Stimulated activated CD4-positive, alpha-beta T cell treated with anti-CD3 and anti-CD28 coated beads, Interleukin-1b, Interleukin-23, amount 100 ng/mL, for 1 hour (primary cell): ENCODE measurements at places on chromosomes 7 and 10.

DNA sequence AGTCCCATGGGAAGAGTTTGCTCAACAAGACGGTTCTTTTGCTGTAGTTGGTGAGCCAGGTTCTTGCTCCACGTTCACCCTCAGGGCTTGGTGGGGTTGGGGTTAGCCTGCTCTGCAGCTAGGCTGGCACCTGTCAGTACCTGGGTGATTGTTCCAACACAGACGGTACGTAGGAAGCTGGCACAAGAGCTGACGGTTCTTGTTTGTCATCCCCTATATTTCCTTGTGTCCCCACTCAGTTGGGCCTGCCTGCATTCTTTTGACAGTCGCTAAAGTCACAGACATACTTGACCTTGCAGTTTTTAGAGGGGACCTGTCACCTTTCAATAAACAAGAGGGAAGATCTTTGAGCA is 40.2 kb upstream of the SYPL1 start:
- DNase-seq = no peak

- DNase-seq = peak; percentile 44
Measured at GRCh38 chr7:28179120-28180030, 1.2 kb downstream of the JAZF1 start.

DNA sequence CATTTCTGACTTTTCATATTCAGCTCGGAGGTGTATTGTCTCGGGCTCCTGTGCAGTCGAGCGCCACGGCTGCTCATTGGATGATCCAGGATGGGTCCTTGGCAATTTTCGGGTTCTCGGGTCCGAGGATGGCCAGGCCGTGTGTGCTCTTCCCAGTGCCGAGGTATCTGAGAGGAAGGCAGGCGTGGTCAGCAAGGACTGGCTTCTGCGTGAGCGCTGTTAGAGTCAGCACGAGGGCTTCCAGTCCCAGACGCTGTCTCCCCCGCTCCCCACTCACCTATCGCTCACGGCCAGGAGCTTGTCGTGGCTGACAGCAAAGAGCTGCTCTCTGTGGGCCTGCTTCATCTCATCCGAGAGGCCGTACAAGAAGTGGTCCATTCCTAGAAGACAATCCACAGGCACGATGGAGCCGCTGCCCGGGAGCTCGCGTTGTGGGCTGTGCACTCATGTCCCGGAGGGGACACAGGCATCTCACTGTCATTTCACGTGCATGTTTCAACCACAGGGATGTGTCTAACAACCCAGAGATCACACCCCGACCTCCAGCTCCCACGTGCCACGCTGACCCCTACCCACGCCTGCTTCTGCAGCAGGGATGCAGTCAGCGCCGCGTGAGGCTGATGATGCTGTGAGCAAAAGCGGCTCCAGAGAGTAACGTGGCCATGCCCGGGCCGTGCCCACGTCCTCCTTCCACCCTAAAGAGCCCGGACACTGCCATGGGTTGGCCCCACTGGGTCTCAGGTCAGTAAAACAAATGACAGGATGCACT is 34.4 kb downstream of the PITRM1 start:
- DNase-seq = no peak

DNA sequence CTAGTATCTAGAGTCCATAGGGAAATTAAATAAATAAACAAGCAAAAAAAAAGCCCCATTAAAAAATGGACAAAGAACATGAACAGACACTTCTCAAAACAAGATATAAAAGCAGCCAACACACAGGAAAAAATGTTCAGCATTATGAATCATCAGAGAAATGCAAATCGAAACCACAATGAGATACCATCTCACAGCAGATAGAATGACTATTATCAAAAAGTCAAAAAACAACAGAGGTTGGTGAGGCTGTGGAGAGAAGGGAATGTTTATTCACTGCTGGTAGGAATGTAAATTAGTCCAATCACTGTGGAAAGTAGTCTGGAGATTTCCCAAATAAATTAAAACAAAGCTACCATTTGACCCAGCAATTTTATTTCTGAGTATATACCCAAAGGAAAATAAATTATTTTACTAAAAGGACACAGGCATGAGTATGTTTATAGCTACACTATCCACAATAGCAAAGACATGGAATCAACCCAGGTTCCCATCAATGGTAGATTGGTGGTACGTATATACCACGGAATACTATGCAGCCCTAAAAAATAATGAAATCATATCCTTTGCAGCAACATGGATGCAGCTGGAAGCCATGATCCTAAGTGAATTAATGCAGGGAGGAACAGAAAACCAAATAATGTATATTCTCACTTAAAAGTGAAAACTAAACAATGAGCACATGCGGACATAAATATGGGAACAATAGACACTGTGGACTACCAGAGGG is 366.5 kb upstream of the SEMA3C start:
- DNase-seq = no peak

GRCh38 chr7:139732471-139733167 is 45.2 kb downstream of the HIPK2 start:
- no peak for DNase-seq

DNA sequence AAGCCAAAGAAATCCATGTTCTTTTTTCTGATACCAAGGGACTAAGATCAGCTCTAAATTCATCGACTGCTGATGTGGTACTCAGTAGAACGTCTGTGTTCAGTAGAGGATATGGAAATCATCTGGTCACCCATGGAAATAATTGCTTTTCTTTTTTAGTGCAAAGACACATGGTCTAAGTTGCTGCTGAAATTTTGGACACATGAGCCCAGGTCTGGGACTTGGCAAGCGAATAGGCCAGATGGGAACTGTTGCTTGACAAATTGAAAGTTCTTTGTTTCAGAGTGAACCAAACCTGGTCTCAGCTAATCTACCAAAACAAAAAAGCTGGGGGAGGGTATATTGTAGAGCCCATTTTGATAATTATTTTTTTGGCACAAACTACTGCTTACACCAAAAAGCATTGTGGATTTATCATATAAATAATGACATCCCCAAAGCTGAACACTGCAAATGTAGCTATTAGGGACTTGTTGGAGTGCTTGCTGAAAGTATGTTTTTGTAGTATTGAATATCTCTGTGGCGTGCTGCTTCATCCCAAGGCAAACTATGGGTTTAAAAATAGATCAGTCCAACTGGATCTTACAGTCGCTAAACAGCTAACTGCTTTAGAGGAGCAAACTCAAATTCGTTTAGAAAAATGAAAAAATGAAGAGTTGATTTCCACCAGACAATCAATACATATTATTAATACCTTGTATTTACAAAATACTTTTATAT is 144.7 kb downstream of the TRIL start:
- no peak for DNase-seq

- DNase-seq = no peak
Measured at GRCh38 chr7:106372595-106373318, 88.0 kb upstream of the NAMPT start.

- DNase-seq = no peak
Measured at GRCh38 chr10:13989616-13990015, 341.1 kb downstream of the FRMD4A start.

DNA sequence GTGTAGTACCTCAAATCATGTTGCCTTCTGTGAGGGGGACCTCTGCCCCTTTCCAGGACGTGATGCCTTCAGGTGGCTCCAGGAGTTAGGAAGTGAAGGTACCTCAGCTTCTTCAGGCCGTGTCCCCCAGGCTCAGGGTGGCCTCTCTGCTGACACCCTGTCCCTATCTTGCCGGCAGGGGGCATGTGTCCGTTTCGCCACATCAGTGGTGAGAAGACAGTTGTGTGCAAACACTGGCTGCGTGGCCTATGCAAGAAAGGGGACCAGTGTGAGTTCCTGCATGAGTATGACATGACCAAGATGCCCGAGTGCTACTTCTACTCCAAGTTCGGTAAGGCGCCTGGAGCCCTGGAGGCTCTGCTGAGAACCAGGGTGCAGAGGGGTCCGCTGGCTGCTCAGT is 9.2 kb downstream of the CPSF4 start:
- DNase-seq = no peak

DNA sequence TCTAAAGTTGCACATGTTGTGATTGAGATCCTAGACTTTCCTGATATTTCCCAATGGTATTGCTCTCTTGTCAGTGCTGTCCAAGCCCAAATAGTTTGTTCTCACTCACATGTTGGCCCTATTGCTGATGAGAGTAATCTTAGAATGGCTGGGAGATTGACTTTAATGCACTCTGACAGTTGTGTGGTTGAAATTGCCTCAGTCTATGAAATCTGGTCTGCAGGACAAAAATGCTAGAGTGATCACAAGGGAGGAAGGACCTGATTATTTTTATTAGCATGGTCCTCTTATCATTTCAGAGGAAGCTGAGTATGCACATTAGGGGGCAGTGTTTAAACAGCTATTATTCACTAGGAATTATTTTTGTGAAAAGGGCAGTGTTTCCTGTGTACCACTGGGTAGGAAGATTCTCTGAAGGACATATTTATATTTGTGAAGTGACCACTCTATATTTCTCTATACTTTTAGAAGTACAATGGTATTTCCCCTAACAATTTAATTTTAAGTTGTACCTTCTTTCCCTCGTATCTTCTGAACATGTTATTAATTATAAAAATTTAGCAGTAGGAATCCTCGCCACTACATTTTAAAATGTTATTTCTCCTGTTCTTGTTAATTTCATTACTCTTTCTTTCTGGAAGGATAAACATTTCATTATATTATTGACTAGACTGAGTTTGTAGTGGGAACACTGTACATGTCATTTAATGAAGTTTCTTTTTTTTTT is 64.4 kb downstream of the SUGCT start:
- DNase-seq = no peak

DNA sequence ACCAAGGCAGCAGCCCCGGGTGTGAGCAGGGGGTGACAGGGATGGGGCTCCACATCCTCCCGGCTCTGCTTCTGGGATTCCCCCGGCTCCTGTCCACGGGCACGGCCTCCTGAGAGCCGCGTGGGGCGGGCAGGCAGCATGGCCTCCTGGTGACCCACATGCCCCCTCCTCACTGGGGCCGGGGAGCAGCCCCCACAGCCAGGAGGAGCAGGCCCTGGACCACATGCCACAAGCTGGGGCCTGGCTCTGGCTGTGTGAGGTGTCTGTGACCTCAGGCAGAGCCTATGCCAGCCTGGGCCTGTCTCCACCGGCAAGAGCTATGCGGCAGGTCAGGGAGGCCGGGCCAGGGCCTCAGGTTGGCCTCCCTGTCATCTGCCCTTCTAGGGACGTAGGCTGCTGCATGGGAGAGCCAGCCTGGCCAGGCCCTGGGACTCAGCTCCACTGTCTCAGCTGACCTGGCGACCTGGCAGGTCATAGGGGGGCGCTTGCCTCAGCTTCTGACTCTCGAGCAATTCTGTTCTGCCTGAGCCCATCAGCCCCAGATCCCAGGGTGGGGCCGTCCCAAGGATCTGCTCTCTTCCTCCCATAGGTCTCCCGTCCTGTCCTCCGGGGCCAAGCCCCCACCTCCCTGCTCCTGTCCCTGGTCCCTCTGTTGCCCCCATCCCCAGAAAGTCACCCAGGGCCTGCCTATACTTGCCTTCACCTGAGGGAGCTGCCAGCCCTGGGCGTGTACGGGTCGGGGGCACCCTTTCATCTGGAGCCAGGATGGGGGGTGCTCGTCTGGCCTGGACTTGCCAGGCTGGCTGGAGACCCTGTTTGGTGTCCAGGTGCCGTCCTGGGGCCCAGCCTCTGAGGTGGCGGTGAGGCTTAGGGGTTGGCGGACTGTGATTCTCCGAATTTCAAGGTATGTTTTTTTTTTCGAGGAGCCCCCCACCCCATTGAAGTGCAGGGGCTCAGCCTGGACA is 3.9 kb upstream of the TMEM184A start:
- no peak for DNase-seq

- no peak for DNase-seq
Measured at GRCh38 chr10:77801474-77802161, 124.9 kb downstream of the DLG5 start.

GRCh38 chr10:49118430-49119074 is 3.2 kb upstream of the VSTM4 start:
- no peak for DNase-seq

GRCh38 chr7:139594090-139594489 is 70.6 kb downstream of the CLEC2L start:
- no peak for DNase-seq

- no peak for DNase-seq
Measured at GRCh38 chr7:151014950-151015349, 9.3 kb downstream of the ATG9B start.

GRCh38 chr10:105075031-105075430 is 433.9 kb downstream of the SORCS3 start:
- DNase-seq = no peak

DNA sequence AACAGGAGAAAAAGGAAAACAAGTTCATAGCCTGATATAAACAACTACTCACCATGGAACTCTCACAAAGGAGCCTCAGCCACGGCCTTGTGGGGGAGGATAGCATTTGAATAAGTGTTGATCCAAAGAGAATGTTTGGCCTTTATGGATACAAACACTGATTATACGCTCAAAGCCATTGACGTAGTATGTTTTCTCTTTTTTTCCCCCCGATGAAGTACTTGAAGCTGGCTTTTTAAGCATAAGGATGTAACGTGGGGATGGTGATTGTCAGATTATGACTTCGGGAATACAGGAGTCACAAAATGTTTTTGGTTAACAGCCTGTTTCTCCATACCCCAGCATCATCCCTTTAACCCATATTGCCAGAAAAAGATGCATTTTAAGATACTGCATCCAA is 39.8 kb downstream of the CELF2 start:
- DNase-seq = no peak

- no peak for DNase-seq
Measured at GRCh38 chr7:114342431-114343179, 72.0 kb upstream of the FOXP2 start.

DNA sequence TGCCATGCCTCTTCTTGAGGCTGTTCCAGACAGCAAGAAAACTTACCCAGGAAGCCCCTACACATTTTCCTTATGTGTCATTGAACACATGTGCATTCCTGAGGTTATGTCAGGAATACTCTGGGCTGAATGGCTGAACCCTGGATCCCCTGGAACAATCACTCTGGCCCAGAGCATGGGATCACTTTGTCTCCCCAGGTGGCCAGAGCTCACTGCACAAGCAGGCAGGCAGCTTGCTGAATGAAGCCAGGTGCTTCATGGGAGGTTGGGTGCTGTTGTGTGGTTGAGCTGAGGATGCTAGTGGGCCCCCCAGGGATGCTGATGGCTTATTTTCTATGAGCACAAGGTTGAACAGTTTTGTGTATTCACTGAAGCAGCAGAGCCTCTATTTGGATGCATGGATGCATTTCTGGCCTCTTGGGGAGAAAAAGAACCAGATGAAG is 54.7 kb upstream of the NPTX2 start:
- DNase-seq = no peak

GRCh38 chr10:89494068-89494467 is 41.3 kb downstream of the SLC16A12 start:
- DNase-seq = no peak

GRCh38 chr7:70756789-70757188 is 375.2 kb upstream of the GALNT17 start:
- DNase-seq = no peak

DNA sequence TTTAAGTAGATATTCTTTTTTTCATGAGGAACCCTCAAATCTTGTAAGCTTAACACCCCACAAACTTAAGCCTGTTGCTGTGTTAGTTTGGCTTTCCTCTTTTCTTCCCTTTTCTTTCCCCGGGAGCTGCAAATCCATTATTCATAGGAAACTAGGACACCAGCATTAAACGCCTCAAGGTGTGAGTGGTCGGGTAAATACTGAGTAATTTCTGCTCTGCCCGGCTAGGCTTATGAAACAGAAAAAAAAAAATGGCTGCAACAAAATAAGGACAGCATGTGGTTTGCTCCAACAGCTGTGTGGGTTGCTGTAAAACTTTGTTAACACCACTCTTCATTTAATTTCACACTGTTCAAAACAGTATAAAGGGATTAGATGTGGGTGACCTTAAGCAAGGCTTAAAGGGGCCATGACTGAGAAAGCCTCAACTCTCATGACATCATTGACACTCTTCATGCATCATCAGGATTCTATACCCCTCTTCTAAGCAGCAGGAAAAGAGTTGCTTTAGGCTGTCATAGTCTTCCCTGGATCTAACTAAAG is 104.1 kb downstream of the AOAH start:
- DNase-seq = no peak
